Amniotic stem cell (primary cell): ENCODE measurements at places on chromosomes 4 and X.
A peak's percentile ranks its signal among the peaks of the same experiment; 100 is the strongest.

DNA sequence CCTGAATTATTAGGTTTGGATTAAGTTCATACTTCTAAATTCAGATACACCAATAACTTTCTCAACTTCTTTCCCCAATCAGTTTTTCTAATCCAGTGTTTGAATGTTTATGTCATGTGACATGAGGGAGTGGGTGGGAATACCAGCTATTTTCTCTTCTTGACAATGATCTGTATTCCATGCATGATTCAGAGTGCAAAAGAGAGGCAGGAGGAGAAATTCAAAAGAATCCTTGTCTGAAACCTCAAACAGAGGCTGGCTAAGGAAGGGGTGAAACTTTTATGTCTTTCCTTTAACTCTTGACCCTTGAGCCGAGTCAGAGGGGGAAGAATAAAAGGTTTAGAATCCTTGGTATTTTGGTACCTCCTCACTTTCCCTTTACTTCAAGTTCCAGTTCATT, 544.7 kb downstream of the SPRY1 start:
- DNase-seq, result no peak

GRCh38 chrX:13397878-13398818, 78.3 kb upstream of the ATXN3L start:
- DNase-seq, result peak; percentile 95

- DNase-seq, result peak; percentile 47
These were observed 337 bp downstream of the STIM2 start for GRCh38 chr4:26860922-26861433.

DNA sequence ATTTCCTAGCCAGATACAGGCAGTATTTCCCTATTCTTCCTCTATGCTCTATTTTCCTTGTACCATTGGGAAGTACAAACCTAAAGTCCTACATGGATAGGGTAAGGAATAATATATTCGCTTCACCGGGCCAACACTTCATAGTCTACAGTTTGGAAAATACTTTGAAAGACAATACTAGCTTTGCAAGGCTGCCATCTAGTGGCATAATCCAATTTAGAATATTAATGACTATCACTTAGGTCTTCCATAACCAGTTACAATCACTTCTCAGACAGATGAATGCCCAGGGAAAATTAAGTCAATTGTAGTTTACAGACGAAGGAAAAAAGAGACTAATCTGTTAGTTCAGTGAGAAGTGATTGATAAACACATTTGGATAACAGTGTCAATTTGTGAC, 141.0 kb upstream of the FAM47C start:
- no peak for DNase-seq

DNA sequence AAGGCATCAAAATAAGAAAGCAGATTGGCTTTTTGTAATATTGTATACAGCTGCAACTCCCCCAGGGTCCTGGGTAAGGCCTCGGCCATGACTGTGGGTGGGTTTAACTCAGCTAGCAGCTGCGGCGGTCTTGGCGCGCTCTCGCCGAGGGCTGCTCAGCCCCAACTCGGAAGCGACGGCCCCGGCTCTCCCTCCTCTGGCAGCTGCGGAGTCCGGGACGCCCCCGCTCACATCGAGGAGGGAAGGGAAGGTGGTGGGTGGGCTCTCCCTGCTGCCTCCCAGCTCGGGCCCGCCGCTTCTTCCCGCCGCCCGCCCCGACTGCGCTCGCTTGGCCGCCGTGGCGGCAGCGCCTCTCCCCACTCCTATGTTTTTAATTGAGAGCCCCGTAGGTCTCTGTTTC, 51.2 kb downstream of the GPR50 start:
- DNase-seq, result no peak

- DNase-seq, result no peak
These were observed 38.9 kb downstream of the WDR1 start for GRCh38 chr4:10077483-10078335.

DNA sequence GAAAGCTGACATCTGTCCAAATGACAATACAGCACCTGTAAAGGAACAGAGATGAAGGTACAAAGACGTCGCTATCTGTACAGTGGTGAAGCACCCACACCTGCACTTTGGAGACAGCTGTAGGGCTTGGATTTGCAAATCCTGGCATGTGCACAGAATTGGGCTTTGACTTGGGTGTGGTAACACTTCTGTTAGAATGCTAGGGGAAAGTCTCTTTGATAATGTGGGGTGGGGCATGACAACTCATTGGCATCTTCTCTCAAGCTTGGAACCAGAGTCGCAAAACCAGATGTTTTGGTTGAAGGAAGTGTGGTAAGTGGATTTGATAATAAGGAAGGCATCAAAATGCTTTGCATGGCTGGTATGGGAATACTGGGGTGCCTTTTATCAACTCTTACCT, 55.5 kb downstream of the VCX3B start:
- DNase-seq, result no peak

GRCh38 chrX:57313583-57314215, 27.2 kb downstream of the FAAH2 start:
- DNase-seq, result no peak
